SJCRH30 (cell line): ENCODE measurements at places on chromosomes 16 and 17. TPM values are rescaled to one million over a fixed set of nuclear protein-coding genes. Genes with fewer than 3 reads are reported as not detected.

TP53TG3C gene
- not detected in 2 replicates for total RNA-seq

TMEM114 gene
- total RNA-seq: not detected in 2 replicates

CCL18 gene
- total RNA-seq: not detected in 2 replicates

PARN gene
- total RNA-seq: 31.0 and 31.9 TPM in 2 replicates

WFDC1 gene
- total RNA-seq: 0.43 and 0.49 TPM in 2 replicates

SULT1A3 gene
- 2.2 and 4.3 TPM in 2 replicates for total RNA-seq

CRYBA1 gene
- not detected in 2 replicates for total RNA-seq
